AG20443 (cell line): ENCODE measurements at places on chromosomes 11 and 22.

GRCh38 chr11:9219572-9219971 is 45.6 kb downstream of the DENND5A start:
- peak; percentile 71 for DNase-seq

DNA sequence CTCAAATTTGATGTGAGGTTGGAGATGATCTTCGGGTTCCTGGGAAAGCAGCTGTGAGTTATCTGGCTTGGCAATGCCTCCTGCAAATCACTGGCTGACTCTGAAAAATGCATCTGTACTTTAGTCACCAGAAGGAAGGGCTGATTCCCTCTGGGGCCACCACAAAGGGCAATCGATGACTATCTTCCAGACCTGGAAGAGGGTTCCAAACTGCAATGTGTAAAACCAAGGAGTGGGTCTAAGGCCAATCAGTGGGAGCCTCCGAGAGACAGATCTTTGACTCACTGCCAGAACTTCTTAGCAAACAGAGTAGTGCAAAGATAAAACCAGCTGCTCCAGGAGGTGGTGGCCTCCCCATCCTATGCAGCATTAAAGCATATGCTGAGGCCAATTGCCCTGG is 29.1 kb upstream of the PAK1 start:
- peak; percentile 55 for DNase-seq

GRCh38 chr22:24420977-24421343 is 6.4 kb upstream of the ADORA2A start:
- no peak for DNase-seq

GRCh38 chr22:38309614-38310517 is 7.4 kb downstream of the CSNK1E start:
- peak; percentile 52 for DNase-seq

- DNase-seq = peak; percentile 93
These were observed 88.6 kb downstream of the SNX19 start for GRCh38 chr11:130827451-130828377.

DNA sequence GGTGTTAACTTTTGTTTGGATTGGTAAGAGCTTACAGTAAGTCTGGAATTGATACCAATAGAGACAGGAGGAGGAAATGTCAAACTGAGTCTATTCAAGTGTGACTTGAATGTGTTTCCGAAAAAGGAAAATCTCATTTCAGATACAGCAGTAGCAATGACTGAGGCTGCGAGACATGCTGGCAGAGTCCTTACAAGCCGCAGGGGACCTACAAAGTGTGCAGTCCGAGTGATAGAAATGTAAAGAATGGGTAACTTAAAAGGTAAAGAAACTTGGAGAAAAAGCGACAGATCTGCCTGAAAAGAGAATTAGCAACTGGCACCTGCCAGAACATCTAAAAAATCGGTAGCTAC is 444 bp downstream of the CWF19L2 start:
- peak; percentile 8 for DNase-seq

GRCh38 chr22:42285604-42286003 is 15.2 kb upstream of the TCF20 start:
- DNase-seq = no peak

DNA sequence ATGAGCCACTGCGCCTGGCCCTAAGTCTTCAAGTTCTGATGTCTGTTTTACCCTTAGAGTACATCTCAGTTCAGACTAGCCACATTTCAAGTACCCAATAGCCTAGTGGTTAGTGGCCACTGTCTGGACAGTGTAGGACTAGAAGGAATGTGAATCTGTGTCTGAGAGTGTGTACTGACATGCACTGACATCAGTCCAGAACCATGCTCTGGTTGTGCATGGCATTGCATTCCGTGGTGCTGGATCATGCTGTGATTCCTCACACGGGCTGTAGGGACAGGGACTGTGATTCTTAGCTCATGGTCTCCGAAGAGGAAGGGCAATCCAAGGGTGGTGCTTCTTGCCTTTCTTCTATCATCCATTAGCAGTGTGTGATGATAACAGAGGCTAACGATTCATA is 41.1 kb downstream of the AMOTL1 start:
- peak; percentile 60 for DNase-seq

DNA sequence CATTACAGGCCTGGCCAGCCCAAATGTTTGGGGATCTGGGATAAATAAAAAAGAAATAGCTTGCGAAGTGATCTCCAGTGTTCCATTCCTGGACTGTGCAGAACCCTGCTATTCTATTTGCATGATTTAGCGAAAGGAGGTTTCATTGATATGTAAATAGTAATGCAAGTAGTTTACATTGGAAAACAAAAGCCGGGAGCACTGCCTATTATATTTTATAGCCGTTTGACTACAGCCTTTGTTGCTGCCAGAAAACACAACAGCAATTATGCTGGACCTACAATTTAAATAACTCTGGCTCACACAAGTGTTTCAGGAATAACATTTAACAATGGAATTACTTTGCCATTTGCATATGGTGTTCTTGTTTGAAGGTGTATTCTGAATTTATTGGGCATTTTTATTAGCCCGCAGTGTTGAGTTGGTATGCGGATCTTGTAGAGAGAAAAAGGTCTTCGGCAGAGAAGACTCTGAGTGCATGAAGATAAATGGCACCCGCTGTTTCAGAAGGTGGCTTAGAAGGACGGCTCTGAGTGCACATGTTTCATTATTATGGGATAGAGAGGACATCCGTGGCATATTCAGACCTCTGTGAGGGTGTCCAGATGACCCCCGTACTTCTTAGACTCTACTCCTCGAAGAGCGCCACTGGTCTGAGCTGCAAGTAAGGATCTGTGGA is 315.0 kb downstream of the BRD1 start:
- DNase-seq = no peak

- peak; percentile 85 for DNase-seq
These were observed 197.2 kb upstream of the PITPNB start for GRCh38 chr22:28116219-28116673.

DNA sequence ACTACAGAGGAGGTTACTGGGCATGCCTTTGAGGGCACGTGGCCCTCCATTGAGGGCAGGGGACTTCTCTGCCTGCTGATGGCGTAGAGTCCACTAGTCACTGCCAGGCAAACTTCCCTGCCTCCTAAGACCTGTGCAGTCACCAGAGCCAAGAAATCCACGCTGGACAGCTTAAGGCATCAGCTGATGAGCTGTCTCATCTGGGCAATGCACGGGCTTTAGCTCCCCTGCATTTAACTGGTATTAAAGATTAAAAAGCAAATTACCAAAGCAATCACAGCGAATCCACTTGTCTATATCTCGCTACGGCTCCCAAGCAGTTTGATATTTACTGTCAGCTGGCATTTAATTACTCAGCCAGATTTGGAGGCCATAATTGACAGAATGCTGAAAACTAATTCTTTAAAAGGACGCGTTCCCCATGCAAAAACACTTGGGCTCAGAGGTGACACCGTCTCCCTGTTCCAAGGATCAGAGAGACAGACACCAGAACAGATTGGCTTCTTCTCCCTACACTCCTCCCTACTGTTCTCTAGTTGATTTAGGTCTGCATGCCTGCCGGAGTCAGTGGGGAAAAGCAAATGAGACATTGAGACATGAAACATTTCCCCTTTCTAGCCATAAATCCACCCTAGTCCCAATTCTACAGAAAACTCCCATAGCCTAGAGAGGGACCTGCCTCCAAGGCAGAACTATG is 68.5 kb downstream of the SPATA19 start:
- DNase-seq = no peak

- no peak for DNase-seq
These were observed 44.1 kb downstream of the MCM5 start for GRCh38 chr22:35443790-35444684.

- DNase-seq = no peak
These were observed 180.7 kb downstream of the MPPED1 start for GRCh38 chr22:43592476-43592875.

GRCh38 chr11:99584830-99585229 is 564.1 kb downstream of the CNTN5 start:
- DNase-seq = no peak

GRCh38 chr11:20197881-20198280 is 37.6 kb upstream of the DBX1 start:
- no peak for DNase-seq

- DNase-seq = peak; percentile 42
These were observed 10.2 kb upstream of the P4HA3 start for GRCh38 chr11:74321487-74322188.

- no peak for DNase-seq
These were observed 6.0 kb downstream of the FGF19 start for GRCh38 chr11:69697861-69698260.

DNA sequence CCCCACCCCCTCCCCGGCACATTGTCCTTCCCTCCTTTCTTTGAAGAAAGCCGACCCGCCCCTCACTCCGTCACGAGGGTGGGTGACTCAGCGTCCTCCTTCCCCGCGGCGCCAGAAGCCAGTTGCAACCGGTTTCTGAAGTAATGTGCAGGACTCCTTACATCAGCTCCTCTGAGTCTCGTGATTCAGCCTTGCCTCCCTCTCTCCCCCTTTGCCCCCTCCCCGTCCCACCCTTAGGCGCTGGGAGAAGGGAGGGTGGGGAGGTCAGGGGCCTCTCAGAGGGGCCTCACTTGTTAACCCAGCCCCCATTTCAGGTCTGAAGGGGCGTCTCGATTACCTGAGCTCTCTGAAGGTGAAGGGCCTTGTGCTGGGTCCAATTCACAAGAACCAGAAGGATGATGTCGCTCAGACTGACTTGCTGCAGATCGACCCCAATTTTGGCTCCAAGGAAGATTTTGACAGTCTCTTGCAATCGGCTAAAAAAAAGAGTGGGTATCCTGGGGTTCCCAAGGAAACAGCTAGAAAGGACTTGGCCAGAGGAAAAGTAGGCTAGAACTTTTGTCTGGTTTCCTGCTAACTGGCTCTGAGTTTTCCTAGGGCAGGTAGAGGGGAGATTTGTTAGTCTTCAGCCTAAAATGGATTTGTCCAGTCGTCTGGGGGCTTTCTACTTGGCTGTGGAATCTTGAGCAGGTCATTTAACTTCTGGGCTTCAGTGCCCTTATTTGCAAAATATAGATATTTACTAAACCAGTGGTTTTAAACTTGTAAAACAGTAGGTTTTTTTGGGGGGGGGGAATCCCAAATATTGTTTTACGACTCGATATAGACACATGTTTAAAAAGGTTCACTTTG is 1.1 kb downstream of the SLC3A2 start:
- peak; percentile 95 for DNase-seq

DNA sequence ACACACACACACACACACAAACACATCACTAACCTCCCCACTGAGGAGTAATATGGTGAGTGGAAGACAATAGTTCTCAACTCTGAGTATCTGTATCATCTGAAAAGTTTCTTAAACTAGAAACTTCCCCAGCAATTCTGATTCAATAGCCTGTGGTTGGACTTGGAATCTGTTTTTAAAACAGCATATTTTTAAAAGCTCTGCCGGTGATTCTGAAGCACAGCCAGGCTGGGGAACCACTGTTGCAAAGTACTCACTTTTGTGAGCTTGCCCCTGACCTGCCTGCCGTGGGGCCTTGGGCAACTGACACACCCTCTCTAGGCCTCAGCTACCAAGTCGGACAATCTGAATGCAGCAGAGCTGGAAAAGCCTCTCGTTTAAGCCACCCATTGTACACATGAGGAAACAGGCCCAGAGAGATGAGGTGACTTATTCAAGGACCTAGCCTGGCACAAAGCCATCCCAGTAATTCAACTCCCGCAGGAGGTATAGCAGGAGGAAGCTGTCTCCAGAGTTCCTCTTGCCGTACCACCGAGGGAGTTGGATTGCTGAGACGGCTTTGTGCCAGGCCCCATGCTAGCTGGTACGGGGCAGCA is 8.9 kb downstream of the SLC15A3 start:
- DNase-seq = no peak

DNA sequence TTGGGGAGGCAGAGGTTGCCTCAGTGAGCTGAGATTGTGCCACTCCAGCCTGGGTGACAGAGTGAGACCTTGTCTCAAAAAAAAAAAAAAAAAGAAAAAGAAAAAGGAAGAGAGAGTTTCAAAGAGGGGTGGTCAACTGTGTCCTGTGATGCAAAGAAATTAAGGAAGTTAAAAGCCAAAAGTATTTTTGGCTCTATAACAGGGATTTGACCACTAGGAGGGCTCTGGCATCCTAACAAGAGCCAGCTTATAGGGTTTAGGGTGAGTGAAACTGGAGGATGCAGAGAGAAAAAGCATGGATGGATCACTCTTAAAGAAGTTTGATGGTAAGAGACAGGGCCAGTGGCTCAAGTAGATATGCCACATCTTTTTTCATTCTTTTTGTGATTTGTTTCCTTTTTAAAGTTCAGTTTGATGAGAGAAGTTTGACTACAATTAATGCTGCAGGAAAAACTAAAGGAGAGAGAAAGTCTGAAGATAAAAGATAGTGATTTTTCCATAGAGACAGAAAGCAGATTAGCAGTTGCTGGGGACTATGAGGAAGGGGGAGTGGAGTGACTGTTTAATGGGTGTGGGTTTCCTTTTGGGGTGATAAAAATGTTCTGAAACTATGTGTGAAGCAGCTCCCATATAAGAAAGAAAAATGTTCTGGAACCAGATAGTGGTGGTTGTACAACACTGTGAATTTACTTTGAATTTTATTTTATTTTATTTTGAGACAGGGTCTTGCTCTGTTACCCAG is 11.1 kb upstream of the MICAL2 start:
- no peak for DNase-seq

DNA sequence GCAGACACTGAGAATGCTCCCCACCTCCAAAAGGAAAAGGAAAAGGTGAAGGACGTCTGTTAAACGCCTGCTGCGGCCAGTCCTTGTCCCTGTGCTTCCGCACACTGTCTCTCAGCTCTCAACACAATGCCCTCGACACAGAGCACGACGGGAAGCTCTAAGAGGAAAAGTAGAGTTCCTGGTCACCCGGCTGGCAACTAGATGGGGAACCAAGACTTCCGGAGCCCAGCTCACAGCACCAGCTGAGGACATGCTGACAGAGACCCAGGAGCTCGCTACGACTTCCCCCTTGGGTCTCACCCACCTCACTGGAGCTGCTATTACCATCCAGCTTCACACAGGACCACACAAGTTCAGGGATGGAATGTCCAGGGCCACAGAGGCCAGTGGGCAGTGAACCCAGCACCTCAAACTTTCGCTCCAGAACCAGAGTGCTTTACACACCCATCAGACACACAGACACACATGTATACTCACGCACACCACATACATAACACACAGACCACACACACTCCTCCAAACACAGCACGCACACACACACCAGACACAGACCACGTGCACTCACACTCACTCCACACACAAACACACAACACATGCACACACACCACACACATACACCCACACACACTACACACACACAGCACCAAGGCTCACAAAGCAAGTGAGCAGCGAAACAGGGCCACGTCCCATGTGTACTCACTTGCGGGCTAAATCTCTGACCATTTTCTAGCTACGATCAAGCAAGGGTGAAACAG is 9.6 kb downstream of the SULT4A1 start:
- no peak for DNase-seq

- peak; percentile 47 for DNase-seq
These were observed 85.9 kb downstream of the SBF2 start for GRCh38 chr11:10208131-10208575.

DNA sequence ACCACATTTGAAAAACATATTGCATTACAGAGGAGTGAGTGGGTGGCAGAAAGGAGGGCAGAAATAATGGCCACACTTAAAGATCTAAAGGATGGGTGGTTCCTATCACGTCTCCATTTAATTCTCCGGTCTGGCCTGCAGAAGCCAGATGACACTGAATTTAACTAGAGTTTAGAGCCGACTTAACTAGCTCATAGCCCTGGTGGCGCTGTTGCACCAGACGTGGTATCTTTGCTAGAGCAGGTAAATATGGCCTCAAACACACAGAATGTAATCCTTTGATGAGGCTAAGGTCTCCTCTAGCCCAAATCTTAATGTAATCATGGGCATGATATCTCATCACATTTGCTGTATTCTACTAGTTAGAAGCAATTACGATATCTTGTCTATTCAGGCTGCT is 51.5 kb upstream of the GAL start:
- peak; percentile 51 for DNase-seq
